ENCODE measurements at places on chromosomes 12 and 14.

DNA sequence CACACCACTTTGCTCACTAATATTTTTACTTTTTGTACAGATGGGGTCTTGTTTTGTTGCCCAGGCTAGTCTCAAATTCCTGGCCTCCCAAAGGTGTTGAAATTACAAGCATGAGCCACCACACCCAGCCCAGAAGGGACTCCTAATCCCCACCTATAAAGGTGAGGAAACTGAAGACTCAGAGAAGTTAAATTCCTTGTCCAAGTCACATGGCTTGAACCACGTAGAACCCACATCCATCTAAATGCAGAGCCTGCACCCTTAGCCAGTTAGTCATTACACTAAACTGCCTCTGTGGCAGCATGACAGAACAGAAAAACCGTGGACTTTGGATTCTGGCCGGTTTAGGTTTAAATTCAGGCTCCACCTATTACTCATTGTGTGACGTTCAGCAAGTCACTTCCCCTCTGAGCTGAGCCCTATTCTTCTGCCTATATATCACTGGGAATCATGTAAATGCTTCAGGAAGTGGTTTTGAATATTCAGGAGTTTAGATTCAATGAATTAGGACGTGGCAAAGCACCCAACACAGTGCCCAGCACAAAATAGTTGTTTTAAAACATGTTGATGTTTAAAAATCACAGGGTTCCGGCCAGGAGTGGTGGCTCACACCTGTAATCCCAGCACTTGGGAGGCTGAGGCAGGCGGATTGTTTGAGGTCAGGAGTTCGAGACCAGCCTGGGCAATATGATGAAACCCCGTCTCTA lies 3.0 kb upstream of the CORO1C start:
- DNase-seq, result peak; percentile 94

DNA sequence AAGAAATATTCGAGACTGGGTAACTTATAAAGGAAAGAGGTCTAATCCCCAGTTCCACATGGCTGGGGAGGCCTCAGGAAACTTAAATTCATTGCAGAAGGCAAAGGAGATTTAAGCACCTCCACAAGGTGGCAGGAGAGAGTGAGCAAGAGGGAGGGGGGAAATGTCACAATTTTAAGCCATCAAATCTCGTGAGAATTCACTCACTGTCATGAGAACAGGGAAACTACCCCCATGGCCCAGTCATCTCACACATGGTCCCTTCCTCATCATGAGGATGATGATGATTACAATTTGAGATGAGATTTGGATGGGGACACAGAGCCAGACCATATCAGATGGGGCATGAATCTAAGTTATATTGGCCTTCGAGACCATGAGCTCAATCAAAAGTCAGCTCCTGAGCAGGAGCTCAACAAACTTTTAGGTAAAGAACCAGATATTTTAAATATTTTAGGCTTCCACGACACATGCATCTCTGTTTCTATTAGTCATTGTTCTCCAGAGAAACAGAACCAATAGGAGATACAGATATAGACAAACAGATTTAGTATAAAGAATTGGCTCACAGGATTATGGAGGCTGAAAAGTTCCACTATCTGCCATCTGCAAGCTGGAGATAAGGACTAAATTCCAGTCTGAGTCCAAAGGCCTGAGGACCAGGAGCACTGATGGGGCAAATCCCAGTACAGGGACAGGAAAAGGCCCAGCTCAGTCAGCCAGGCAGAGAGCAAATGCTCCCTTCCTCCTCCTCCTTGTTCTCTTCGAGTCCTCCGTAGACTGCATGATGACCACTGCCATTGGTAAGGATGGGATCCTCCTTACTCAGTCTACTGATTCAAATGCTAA lies 24.9 kb downstream of the DGLUCY start:
- DNase-seq, result peak; percentile 71

GRCh38 chr12:110179291-110179690 lies 55.1 kb downstream of the IFT81 start:
- DNase-seq, result peak; percentile 24

- DNase-seq, result no peak
Measured at GRCh38 chr12:80838708-80839107, 99.0 kb downstream of the LIN7A start.

DNA sequence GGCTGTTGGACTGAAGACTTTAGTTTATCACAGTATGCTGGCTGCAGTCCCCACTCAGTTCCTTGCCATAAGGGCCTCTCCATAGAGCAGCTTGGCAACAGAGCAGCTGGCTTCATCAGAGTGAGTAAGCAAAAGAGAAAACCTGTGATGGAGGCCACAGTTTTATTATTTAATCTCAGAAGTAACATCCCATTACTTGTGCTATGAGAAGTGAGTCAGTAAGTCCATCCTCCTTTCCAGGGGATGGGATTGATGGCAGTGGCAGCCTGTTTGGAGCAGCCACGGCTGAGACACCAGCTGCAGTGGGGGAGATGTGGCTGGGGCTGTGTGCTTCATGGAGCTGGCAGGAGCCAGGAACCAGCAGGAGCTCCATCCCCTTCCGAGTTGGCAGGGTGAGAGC lies 138.5 kb upstream of the SRRM4 start:
- no peak for DNase-seq
